HFF-Myc (cell line): ENCODE measurements at places on chromosomes 1 and 21.

GRCh38 chr1:97196825-97197516 is 475.4 kb downstream of the PTBP2 start:
- DNase-seq = no peak

- no peak for DNase-seq
These were observed 11.2 kb upstream of the CACYBP start for GRCh38 chr1:174988539-174988938.

- no peak for DNase-seq
These were observed 50.4 kb downstream of the NFIA start for GRCh38 chr1:61132645-61133334.

DNA sequence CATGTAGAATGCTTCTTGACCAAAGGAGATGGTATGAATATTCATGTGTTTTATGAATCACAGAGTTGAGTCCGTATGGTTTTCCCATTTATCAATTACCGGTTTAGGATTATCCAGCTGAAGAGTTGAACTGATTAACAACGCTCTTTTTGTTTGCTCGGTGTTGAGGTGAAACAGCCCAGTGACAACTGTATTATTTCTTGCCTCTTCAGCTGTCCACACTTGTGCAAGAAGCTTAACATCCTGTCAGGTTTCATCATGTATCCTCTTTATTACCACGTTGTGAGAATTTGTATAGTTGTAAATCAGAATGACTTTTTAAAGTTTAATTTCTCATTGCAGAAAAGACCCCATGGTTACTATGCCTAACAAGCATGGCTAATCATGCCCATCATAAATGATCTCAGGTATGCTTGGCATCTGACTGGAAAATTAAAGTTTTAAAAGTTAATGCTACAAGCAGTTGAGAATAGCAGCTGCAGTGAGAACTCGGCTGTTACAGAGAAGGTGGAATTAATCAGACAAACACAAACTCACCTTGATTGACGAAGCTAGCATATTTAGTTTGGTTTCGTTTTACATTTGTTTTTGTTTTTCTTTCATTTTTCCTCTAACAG is 563.2 kb upstream of the ADGRL2 start:
- no peak for DNase-seq
